ENCODE measurements at places on chromosomes 12 and 14. TPM values are rescaled to one million over a fixed set of nuclear protein-coding genes. Genes with fewer than 3 reads are reported as not detected.

The NPFF gene
- total RNA-seq, result not detected

GRCh38 chr14:53020193-53020932, 69.5 kb upstream of the FERMT2 start:
- DNase-seq, result no peak

The SLC35F4 gene
- not detected for total RNA-seq

DNA sequence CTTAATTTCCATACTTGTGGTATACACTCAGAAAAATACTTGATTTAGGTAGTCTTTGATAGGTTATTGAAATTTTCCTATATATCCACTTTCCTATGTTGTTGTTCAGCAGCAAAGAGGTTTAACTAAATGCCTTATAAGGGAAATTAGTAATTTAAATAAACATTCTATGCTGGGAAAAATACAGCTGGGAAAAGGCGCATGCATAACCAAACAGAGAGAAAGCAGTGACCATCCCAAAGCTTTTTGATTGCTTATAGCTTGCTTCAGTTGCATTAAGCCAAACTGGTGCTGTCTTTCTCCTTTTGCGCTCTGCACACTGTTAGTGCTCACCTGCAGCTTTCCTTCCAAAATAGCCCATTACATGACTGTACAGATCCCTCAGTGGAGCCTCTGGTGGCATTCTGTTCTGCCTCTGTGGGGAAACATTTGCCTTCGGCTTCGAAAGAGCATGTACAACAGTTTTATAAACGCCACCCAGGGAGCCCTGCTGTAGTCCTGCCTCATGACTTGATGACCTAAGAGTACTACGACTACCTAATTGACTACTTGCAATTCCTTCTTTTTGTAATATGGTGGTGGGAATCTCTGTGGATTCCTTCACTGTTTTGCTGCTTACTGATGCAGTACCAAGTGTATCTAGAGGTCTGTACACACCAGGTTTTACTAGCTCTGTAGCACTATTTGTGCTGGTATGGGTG, 120.8 kb downstream of the RALGAPA1 start:
- DNase-seq, result no peak

DNA sequence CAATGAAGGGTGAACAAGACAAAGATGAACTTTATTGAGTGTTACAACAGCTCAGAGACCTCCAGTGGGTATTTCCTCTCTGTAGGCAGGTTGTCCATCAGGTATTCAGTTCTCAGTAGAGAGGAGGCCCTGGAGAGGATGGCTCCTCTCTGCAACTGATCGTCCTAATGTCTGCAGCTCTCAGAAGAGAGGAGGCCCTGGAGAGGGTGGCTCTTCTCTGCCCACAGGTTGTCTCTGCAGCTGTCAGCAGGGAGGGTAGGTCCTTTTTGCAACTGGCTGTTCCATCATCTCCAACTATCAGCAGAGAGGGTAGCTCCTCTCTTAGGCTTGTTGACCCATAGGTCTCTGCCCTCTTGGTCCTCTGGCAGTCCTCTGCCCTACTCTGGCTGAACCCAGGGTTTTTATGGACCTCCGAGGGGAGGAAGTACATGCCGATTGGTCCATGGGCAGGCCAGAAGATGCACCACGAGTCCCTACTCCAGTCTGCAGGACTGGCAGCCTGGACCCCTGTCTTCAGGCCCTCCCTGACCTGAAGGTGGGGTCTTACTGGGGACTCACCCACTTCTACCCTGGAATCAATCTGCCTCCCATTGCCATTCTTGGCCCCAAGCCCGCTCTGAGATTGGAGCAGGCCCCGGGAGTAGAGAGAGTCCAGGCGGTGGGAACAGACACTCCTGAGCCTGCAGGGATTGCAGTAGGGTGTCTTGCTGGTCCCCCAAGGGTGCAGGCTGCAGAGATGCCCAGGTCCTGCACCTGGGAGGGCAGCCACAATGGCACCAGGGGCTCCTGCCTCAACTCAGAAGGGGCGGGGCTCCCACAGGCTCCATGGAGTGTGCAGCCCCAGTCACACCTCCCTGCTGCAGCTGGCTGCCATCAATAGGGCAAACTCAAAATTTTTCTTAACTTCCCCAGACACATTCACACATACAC, 2.3 kb downstream of the TMEM116 start:
- no peak for DNase-seq

Measured in B cell (primary cell).